SK-N-SH (cell line): ENCODE measurements at places on chromosomes 7 and 10.

DNA sequence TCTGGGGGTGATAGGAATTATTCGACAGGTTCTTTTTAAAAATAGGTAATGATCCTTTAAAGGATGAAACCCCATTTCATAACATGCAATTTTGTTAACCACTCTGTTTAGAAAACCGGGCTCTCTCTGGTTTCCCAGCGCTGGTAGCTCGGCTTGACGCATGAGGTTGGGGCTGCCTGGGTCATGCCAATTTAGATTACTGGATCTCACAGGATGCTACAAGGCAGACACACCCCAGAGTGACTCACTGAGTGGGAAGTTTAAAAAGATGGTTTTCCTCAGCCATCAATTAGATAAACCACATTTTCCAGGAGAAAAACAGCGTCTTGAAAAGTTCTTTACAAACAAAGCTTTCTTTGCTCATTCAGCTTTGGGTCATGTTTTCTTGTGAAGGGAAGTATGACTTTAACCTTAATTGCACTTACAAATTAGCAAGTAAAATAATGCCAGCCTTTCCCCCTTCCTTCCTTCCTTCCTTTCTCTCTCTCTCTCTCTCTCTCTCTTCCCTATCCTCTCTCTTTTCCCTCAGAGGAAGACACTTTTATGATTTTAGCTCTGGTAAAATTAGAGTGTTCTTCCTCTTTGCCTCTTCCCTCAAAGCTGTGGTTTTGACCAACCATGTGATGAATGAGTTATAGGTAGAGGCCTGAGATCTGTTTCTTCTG, 99.8 kb downstream of the EPDR1 start:
- no peak for DNase-seq
- H3K4me3 ChIP-seq = no peak overlapping the region
- no peaks in the 10 kb centered on the region for H3K4me1 ChIP-seq
- H3K36me3 ChIP-seq = no peaks in the 10 kb centered on the region

- H3K4me3 ChIP-seq = no peak overlapping the region
- peaks cover 27% of the 10 kb centered on the region for H3K36me3 ChIP-seq
- DNase-seq = no peak
- H3K27ac ChIP-seq = no peak overlapping the region
- H3K4me1 ChIP-seq = no peaks in the 10 kb centered on the region
These were observed 20.1 kb upstream of the SH2D4B start for GRCh38 chr10:80517416-80518142.

GRCh38 chr7:98203261-98203963, 7.8 kb upstream of the BHLHA15 start:
- no peaks in the 10 kb centered on the region for H3K4me1 ChIP-seq
- H3K36me3 ChIP-seq = peaks cover 32% of the 10 kb centered on the region
- H3K27ac ChIP-seq = no peak overlapping the region
- no peak for DNase-seq
- no peaks in the 10 kb centered on the region for H3K27me3 ChIP-seq

- no peak overlapping the region for H3K4me3 ChIP-seq
- H3K27ac ChIP-seq = no peak overlapping the region
- no peaks in the 10 kb centered on the region for H3K27me3 ChIP-seq
- peaks cover 22% of the 10 kb centered on the region; the same call in 1 of the 2 replicates for H3K4me1 ChIP-seq
These were observed 18.7 kb downstream of the PTPRE start for GRCh38 chr10:127925471-127926207.

GRCh38 chr7:82091126-82091684, 321.4 kb upstream of the HGF start:
- no peak overlapping the region for H3K27ac ChIP-seq
- no peaks in the 10 kb centered on the region for H3K36me3 ChIP-seq
- no peaks in the 10 kb centered on the region for H3K27me3 ChIP-seq
- DNase-seq = peak; percentile 15
- H3K4me1 ChIP-seq = peaks cover 10% of the 10 kb centered on the region
- H3K4me3 ChIP-seq = no peak overlapping the region

- no peak overlapping the region for H3K27ac ChIP-seq
- DNase-seq = peak; percentile 32
- H3K36me3 ChIP-seq = peaks cover 7% of the 10 kb centered on the region
- peaks cover 17% of the 10 kb centered on the region; the same call in 1 of the 2 replicates for H3K4me1 ChIP-seq
- H3K27me3 ChIP-seq = peaks cover 22% of the 10 kb centered on the region
- no peak overlapping the region for H3K4me3 ChIP-seq
These were observed 99.0 kb downstream of the DYNC2I1 start for GRCh38 chr7:158955146-158955870.

GRCh38 chr7:1596181-1597043, 26.6 kb upstream of the PSMG3 start:
- H3K27ac ChIP-seq = peak overlapping the region; percentile 89
- H3K4me3 ChIP-seq = peak overlapping the region; percentile 6; the same call in 1 of the 2 replicates
- no peaks in the 10 kb centered on the region for H3K36me3 ChIP-seq
- H3K4me1 ChIP-seq = peaks cover 81% of the 10 kb centered on the region; the same call in 1 of the 2 replicates
- peak; percentile 88 for DNase-seq
- peaks cover 48% of the 10 kb centered on the region for H3K27me3 ChIP-seq

GRCh38 chr7:11332865-11333228, 359.2 kb downstream of the PHF14 start:
- no peak overlapping the region for H3K27ac ChIP-seq
- H3K4me3 ChIP-seq = no peak overlapping the region
- no peak for DNase-seq
- no peaks in the 10 kb centered on the region for H3K36me3 ChIP-seq
- no peaks in the 10 kb centered on the region for H3K27me3 ChIP-seq
- H3K4me1 ChIP-seq = no peaks in the 10 kb centered on the region

DNA sequence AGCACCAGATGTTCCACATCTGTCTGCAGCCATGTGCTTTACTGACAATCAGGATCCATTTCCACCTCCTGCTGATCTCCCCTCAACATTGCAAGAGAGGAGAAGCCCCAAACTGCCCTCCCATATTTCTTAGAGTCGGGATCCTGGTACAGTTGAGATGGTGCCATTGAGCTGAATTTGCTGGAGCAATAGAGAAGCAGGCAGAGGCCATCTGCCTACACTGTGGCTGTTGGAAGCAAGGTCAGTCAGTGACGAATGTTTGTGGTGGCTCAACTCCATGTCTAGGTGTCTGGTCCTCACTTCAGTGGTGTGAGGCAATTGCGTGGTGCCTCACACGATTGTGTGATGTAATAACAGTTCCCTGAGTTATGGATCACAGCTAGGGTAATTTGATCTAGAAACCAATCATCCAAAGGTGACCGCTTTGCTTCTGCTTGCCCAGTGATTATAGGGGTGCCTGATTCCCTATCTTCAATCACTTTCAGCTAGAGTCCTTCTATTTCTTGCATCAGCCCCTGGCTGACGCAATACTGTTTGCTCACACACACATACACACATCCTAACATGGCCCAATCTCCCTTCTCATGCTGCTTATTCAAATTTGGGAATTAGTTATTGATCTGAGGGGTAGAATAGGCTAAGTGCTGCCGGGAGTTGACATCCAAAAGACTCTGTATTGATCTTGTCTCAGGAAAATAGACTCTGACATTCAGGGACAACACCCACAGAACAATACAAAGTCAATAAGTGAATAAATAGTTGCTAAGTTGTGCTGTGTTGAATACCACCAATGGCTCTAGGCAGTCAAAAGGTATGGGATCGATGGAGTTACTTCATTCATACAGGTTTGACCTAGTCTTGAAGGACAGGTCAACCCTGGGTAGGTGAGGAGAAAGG, 46.1 kb upstream of the SLC35B4 start:
- H3K4me1 ChIP-seq = peaks cover 13% of the 10 kb centered on the region; the same call in 1 of the 2 replicates
- no peaks in the 10 kb centered on the region for H3K27me3 ChIP-seq
- no peak overlapping the region for H3K27ac ChIP-seq
- no peaks in the 10 kb centered on the region for H3K36me3 ChIP-seq
- DNase-seq = no peak

DNA sequence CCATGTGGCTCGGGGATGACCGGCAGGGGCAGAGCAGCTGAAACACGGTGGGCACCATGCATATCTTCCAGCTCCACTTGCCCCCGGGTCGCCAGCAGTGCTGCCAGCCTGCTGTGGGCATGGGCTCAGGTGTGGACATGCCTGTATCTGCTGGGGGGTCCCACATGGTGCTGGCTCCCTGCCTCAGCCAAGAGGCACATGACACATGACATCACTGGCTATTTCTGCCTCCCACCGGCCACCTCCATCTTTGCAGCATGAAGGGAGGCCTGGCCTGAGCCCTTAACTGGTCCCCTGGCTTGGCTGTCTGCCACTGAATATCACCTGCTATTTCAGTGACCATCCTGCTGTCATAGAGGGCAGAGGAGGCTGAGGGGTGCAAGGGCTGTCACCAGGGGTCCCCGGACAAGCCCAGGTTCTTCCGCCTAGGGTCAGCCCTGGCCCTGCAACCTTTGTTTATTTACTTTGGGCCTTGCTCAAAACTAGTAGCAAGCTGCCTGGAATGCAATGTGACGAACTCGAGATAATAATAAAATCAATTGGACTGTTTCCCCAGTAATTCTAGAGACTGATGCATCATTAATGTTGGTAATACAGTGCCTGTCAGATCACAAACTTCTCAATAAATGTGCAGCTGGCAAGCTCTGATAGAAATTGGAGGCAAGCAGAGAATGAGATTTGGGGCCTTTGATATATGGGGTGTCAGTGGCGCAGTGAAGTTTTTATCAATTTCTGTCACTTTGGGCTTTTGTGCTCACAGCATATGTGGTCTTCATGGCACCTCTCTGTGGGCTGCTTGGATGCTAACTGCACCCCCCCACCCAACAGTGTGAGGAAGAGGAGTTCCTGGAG, 28.5 kb downstream of the ZMIZ1 start:
- H3K27ac ChIP-seq = no peak overlapping the region
- H3K4me1 ChIP-seq = peaks cover 88% of the 10 kb centered on the region; the same call in 1 of the 2 replicates
- DNase-seq = peak; percentile 67

DNA sequence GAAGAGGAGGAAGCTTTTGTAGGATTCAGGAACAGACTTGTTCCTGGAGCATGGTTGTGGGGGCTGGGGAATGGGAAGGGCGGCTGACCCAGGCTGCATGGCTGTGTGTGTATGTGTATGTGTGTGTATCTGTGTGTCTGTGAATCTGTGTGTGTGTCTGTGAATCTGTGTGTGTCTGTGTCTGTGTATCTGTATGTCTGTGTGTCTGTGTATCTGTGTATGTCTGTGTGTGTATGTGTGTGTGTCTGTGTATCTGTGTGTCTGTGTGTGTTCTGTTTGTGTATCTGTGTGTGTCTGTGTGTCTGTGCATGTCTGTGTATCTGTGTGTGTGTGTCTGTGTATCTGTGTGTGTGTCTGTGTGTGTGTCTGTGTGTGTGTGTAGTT, 6.6 kb upstream of the STX1A start:
- H3K36me3 ChIP-seq = no peaks in the 10 kb centered on the region
- no peak for DNase-seq
- H3K27ac ChIP-seq = no peak overlapping the region
- H3K4me1 ChIP-seq = peaks cover 8% of the 10 kb centered on the region; the same call in 1 of the 2 replicates
- no peaks in the 10 kb centered on the region for H3K27me3 ChIP-seq
